Mononuclear cell (primary cell): ENCODE measurements at places on chromosomes 13 and 19. TPM values are rescaled to one million over a fixed set of nuclear protein-coding genes. Genes with fewer than 3 reads are reported as not detected.

Gene CD37
- 229 TPM for total RNA-seq

Gene FFAR1
- 1.9 TPM for total RNA-seq

Gene CCDC169
- total RNA-seq, result not detected

Gene TOMM40
- total RNA-seq, result 23.4 TPM

Gene IGFL3
- total RNA-seq, result not detected
